ENCODE measurements at places on chromosomes 5 and 9.

DNA sequence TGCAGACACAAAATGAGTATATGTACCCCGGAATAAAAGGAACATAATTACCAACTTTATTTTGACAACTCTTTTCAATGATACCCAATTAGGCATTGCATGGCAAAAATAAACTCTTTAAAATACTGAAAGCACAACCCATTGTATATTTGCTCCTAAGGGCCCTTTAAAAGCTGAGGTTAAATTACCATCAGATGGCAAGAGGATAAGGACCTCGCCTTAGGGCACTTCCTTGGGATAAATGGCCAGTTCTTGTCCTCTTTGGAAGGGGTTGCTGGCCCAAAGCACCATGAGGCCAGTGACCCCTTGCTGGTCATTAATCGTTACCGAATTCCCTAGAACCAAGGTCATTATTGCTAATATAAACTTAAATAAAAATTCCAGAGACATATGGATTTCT is 46.0 kb downstream of the EBF1 start:
- DNase-seq: no peak

DNA sequence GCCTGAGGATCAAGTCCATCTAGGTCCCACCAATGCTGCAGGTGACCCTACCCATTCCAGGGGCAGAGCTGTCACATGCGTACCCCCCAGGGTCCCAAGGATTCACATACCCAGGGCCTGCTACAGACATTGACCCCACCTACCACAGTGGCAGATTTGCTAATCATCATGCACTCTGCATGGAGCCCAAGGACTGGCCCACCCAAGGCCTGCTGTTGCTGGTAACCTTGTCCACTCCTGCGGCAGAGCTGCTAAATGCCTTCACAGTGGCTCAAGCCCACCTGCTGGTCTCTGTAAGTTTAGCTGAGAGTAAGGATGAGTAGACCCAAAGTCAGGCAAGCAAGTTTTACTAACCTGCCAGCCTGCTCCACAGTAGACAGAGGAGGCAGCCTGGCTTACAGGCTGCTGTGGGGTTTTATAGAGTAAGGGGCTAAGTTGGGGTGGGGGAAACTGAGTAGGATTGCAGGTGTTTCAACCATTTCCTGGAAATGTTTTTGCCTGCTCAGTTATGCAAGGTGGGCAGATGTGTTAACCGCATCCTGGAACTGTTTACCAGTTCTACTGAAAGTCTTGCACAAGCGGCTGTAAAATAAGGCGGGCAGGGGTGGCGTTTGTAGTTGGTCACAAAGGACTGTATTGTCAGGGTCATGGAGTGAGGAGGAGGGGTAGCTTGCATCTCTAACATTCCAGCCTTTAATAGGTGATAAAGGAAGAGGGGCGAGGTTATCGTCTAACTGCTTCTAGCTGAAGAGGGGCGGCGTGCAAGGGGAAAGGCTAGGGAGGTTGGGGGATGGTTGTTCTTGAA is 2163.5 kb upstream of the WWC1 start:
- no peak for DNase-seq

DNA sequence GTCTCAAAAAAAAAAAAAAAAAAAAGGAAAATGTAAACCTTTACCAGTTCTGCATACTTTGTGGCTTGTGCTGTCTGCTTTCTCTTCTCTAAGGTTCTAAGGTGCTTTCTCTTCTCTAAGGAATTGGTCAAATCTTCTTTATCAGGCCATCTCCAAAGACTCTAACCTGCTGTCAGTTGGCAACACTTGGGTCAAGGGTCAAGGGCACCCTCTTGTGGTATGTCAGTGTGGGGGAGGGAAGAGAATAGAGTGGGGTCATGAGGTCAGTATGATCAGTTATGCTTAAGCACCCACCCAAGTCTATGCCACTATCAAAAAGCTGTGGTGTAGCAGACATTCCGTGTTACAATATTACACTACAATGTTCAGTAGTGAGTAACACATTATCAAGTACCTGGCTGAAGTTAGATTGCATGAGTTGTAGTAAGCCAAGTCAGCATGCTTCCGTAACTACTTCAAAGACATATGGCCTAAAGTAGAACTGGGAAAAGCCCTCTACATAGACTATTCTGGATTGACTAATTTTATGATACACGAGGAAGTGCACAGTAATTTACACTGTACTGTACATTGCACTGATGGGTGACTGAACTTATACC is 25.0 kb upstream of the CCL28 start:
- no peak for DNase-seq

- DNase-seq: no peak
Observed at GRCh38 chr5:125325488-125326149, 579.2 kb upstream of the ZNF608 start.

DNA sequence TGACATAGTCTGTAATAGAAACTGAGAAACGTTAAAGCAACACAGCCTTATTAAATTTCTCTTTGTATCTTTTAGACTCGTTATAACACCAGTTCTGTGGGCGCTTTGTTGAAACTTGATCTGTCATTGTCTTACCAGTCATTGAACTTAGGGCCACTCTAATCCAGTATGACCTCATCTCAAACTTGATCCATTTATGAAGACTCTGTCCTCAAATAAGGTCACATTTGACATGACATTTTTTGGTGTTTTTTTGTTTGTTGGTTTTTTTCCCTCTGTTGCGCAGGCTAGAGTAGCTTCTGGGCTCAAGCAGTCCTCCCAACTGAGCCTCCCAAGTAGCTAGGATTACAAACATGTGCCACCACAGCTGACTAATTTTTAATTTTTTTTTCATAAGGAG is 5.9 kb downstream of the APC start:
- DNase-seq: no peak

DNA sequence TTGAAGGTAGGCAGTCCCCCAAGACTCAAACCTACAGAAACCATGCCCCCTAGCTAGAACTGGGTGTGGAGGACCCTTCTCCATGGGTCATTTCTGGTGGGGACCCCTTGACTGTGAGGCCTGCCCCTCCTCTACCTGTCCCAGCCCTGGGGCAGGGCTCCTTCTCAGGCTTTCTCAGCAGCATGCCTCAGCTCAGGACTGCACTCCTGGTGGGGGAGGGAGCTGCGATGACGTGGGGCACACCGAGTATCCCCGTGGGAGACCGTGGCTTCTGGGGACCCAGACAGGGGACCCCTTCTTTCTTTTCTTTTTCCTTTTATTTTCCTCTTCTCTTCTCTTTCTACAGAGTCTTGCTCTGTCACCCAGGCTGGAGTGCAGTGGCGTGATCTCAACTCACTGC is 27.0 kb upstream of the PITX1 start:
- no peak for DNase-seq

DNA sequence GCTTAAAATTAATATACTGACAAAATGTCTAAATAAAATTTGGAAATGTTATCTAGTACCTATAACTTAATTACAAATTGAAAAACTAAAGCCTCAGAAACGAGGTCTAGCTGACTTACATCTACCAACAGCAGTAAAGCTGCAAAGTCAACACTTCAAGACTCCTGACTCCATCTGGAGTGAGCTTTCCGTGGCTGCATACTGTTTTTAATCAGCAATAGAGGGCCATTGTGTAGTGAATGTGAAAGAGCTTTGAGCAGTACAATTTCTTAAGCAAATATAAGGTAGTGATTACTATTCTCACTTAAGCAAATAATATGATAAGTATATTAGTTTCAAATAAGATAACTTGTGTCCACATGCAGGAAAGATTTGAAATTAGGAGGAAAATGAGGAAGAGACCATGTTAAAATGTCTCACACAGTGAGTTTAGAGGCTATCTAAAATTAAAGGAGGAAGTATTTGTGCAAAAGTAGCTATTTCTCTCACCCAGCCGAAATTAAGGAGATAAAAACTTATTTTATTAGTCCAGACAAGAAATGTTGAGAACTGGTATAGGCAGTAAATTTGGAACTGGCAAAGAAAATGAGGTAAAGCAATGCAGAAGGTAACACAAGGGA is 6.4 kb downstream of the SPINK6 start:
- no peak for DNase-seq

- no peak for DNase-seq
Observed at GRCh38 chr9:89740722-89741121, 135.9 kb downstream of the GADD45G start.

DNA sequence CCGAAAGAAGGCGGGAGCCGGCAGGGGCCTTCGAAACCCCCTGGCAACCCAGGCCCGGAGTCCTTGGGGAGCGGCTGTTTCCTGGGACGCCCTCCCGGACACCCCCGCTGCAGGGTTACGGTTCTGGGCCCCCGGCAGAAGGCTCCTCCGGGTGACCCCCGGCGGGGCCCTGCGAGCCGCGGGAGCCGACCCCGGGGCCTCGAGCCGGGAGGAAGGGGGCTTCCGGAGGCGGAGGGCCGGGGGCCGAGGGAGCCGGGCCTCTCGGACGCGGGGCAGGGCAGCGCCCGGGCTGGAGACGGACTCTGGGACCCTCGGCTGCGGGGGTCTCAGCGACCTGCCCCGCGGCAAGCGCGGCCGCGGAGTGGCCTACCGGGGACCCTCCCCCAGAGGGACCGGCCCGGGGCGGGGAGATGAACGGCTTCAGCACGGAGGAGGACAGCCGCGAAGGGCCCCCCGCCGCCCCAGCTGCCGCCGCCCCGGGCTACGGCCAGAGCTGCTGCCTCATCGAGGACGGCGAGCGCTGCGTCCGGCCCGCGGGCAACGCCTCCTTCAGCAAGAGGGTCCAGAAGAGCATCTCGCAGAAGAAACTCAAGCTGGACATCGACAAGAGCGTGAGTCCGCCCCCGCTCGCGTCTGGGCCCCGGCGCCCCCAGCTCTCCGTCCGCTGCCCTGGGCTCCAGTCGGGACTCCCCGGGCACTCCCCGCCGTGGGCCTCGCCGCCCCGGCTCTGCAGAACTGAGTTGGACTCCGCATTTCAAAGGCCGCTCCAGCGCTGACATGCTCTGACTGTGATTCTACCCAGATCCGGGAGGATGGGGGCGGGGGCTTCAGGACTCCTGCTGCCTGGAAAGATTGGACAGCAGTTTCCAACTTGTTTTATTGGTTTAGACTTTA is 645 bp downstream of the SAP30L start:
- DNase-seq: no peak

DNA sequence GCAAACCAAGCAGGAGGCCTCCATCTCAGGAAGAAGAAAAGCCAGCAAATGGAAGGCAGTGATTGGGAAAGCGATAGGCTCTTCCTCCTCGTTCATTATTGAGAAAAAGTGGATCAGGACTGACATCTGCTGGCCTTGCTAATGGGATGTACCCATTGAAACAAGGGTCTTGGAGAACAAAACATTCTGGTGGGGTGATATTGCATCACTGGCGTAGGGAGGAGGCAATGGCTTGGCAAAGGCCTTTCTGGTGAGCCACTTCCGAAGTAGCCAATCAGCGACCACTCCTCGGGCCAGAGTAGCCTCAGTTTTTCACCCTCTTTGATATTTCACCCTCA is 86.7 kb upstream of the NFIB start:
- DNase-seq: no peak

- DNase-seq: no peak
Observed at GRCh38 chr5:10935536-10935935, 174.5 kb upstream of the DAP start.

DNA sequence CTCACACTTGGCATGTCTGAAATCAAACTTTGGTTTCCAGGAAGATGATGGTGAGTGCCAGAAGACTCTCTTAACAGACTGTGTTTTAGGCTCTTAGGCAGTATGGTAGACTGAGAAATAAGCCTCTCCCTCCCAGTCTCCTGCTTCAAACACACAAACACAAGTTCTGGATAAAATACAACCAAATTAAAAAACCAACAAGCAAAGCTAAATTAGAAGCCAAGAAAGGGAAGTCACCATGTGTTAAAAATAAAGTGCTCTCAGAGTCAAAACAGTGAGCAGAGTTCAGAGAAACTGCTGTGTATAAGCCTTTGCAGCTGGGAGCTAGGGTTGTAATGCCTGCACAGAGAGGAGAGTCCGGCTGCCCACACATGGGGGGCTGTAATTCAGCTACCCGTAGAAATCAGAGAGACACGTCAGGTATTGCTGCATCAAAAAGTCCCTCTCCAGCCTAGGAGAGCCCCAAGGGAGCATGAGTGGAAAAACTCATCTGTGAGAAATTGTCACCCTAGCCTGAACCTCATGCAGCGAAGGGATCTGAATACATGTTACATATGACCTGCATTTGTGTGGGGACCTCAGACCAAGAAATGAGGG is 62.6 kb downstream of the ANGPTL2 start:
- no peak for DNase-seq

GRCh38 chr5:130550562-130550928 is 614.5 kb downstream of the HINT1 start:
- no peak for DNase-seq

- no peak for DNase-seq
Observed at GRCh38 chr5:93602241-93603077, 19.4 kb downstream of the NR2F1 start.

DNA sequence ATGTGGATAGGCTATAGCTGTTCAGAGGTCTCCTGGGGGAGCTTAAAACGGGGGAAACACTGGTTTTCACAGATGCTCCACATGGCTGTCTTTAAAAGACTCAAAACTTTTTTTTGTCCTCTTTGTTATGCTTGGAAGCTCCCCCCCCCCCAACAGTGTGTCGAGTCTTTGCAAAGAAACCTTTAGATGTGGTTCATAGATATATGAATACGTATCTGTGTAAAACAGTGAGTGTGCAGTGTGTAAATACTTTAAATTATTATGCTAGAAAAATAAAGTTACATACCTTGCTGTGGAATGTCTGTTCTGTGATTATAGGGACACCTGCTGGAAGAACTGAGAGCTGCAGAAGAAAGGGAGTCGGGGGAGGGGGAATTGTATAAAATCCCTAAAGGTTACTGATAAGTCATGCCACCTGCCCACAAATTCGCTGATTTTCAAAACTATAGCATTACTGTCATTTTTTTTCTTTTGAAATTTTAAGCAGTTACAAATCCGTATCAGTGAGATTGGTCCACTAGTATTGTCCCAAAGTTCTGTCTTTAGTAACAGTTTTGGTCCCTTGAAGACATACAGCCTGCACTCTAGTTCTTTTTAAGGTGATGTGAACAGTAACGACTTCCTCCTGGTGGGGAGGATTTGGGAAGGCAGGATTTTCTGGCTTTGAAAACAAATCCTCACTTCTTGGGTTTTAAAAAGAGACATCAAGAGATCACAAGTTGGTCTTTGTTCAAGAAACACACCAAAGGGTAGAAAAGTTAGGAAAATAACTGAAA is 22.9 kb downstream of the RGMB start:
- DNase-seq: peak; percentile 68

- DNase-seq: no peak
Observed at GRCh38 chr5:172411484-172412072, 42.7 kb downstream of the SH3PXD2B start.
